MG63 (cell line): ENCODE measurements at places on chromosomes 3 and 15.

DNA sequence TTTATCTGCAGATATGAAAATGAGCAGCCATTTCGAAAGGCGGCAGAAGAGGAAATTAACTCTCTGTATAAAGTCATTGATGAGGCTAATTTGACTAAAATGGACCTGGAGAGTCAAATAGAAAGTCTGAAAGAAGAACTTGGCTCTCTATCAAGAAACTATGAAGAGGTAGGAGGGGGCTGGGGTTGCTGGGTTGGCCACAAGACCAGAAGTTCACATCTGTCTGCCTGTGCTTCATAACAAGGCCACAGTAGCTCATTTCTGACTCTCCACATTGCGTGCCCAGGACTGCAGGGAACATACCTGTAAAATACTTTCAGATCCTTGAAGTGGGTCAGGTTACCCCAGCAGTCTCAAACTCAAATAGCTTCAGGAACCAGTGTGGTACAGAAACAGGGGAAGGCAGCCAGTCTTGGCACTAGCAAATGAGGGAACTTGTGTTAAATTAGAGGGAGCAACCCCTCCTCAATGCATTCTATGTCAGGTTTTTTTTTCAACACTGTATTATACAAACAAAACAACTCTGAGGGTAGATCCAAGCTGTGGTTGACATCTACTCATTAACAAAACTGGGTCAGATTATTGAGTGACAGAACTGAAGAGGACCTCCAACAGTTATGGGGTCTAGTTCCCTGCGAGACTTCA, 48.7 kb downstream of the BFSP2 start:
- no peak for DNase-seq

DNA sequence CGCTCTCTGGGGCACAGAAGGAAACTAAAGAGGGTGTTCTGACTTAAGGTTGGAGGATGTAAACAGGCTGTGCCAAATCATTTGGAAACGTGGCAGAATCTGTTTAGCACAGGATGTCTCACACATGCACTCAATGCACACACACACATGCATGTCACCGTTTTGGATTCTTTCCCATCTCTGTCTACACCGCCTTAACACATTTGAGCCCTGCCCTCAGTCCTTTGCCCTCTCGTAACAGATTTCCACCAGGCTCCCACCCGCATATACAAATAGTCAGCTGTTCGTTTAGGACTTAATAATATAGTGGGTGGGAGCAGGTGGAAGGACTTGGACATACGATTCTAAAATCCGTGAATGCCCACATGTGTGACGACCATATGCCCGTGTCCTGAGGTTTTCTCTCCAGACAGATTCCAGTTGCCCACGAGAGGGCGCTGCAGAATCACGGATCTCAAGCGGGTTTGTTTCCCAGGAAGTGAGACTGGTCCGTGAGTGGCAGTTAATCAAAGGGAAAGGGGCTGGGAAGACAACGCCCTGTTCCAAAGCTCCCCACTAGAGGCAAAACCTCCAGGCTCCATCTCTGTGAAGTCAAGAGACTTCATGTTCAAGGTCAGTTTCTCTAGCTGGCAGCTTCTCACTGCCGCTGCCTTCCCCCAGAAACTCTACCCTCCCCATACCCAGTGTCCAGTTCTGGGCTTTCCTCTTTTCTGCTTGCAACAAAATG, 44.5 kb downstream of the NOX5 start:
- peak; percentile 73 for DNase-seq

DNA sequence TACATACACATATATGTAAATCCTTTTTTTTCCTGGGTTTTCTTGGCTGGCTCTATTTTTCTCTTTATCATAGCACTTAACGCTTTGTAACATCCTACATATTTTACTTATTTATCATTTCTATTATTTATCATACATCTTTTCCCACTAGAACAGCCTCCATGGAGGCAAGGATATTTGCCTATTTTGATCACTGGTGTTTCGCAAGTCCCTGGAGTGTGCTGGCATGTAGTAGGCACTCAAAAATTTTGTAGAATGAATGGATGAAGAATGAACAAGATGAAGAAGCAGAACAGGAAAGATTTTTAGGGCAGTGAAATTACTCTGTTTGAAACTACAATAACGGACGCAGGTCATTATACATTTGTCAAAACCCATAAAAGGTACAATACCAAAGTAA, 83.0 kb upstream of the PTX3 start:
- no peak for DNase-seq

DNA sequence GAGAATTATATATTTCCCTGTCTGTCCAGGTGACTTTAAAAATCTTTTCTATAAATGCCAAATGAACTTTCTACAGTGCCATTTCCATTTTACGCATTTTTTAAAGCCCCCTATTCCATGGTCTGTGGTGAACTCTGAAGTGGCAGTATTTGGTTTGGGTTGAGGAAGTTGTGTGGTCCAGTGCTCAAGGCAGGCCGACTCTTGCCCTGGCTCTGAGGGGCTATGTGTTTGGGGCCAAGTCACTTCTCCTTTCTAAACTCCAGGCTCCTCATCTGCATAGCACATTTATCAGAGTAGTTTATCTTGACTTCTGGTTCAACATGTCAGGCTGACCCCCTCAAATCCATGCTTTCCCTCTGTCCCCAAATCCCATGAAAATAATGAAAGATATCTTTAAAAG, 14.1 kb downstream of the TTC21A start:
- DNase-seq = no peak

DNA sequence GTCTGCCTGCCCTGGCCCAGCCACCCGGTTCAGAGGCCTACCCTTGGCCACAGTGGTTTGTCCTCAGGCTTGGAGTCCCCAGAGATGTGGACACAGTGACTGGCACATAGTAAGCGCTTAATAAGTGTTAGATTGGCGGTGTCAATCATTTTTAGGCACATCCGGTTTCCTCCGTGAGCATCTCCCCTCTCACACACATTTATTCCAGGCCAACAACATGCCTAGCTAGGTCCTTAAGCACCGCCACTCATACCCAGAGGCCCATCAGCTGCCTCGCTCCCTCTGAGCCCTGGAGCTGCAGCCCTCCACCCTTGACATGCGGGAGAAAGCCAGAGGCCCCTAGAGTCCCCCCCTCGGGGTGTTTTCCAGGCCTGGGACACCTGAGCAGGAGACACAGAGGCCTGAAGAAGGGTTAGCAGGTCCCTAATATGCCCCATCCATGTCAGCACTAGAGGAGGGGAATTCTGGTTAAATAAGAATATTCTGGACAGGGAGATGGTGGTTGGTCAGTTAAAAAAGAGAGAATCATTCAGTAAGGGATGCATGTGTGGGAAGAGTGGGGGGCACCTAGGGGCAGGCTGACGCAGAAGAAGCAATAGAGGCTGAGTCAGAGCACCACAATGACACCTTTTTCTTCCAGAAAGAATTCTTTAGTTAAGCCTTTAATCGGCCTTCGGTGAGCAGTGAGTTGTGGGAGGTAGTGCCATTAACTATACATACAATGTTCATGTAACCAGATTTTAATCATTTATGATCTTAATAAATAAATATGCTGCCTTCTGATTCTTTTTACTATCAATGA, 22.3 kb downstream of the NR2F2 start:
- no peak for DNase-seq

GRCh38 chr3:123054931-123055330, 11.9 kb upstream of the PDIA5 start:
- no peak for DNase-seq

GRCh38 chr3:187262360-187262759, 29.2 kb downstream of the MASP1 start:
- DNase-seq = no peak

DNA sequence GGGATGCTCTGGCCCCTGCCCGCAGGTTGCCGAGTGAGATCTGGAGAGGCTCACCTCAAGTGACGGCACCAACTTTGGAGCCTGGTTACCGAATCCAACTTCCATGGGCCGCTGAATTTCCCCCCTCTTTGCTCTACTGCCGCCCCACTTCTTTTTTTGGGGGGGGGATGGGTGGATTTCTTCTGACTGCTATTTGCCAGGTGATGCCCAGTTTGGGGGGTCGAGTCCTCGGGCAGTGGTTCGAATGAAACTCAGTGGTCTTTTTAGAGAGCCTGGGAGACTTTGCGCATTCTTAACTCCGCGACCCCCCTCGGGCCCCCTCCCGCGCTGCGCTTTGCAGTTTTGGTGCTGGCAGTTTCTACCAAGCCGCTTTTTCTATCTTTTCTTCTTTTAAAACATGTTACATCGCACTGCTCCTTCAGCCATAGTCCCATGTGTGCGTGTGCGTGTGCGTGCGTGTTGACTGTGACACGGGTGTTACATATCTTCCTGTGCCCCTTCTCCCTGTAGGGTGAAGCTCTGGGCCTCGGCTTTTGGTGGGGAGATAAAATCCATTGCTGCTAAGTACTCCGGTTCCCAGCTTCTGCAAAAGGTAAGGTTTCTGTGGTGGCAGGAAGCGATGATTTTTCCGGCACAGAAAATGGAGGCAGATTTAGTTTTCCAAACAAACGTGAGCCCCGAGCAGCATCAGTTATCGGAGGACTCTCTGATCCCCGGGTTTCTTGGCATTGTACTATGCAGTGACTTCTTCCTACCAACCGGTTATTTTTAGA, 837 bp downstream of the CACNA2D3 start:
- DNase-seq = no peak

GRCh38 chr3:40782111-40782721, 257.5 kb downstream of the ZNF621 start:
- peak; percentile 12 for DNase-seq

- DNase-seq = no peak
Measured at GRCh38 chr3:127420829-127421228, 133.0 kb upstream of the PRR20G start.

DNA sequence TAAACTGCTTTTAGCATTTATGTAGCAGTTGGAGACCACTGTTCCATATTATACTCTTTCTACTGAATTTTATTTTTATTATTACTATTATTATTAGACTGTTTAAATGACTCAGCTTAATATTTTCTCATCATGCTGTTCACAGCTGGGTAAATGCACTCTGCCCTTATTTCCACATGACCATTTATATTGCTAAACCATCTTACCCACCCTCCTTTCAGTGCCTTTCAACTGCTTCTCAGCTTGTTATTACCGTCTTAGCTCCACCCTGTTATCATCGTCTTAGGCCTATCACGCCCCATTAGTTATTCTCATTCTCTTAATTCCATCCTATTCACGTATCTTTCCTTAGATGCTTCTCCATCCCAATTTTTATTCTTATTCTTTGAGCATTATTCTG, 212.6 kb downstream of the GAP43 start:
- no peak for DNase-seq

DNA sequence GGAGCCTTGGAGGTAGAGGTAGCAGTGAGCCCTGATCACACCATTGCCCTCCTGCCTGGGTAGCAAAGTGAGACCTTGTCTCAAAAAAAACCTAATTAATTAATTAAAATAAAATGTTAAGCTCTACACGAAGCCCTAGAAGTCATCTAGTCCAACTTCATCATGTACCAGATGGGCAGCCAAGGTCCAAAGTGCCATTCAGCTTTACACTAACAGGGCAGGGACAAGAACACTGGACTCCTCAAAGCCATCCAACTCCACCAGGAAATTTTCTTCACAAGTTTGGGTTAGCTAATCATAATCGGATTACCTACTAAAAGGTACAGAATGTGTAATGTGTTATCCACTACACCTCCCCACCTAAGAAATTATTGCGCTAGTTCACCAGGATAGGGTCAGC, 48.8 kb downstream of the WWTR1 start:
- no peak for DNase-seq

GRCh38 chr15:90248789-90249202, 560 bp upstream of the TTLL13 start:
- DNase-seq = no peak

- DNase-seq = no peak
Measured at GRCh38 chr3:83065851-83066460, 1304.5 kb upstream of the GBE1 start.

GRCh38 chr3:4751029-4751501, 228.2 kb upstream of the BHLHE40 start:
- no peak for DNase-seq

GRCh38 chr3:171225165-171225564, 198.6 kb upstream of the SLC2A2 start:
- DNase-seq = no peak

- no peak for DNase-seq
Measured at GRCh38 chr3:45437383-45437782, 49.0 kb downstream of the LARS2 start.

DNA sequence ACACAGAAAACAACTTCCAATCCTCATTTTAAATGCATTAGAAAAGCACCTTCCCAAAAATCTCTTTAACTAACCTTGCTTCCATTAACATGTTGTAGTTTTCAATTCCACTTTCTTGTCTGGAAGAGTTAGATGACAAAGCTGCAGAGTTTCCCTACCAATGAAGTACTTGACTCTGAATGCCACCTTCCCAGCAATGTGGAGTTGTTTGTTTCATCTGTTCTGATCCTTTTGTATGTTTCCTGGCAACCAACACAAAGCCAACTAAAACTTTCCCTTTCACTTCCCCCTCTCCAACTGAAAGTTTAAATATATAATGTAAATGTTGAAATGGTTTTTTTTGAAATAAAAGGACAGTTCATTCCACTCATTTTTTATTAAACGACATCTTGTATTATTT, at the start of gene WDR49:
TSS of gene WDR49 (minus strand) at position 183 of the 400 bp plus-strand sequence. CDS start 517 bp downstream, outside the sequence.
- DNase-seq = no peak

GRCh38 chr3:52904000-52904399, 6.7 kb upstream of the STIMATE start:
- no peak for DNase-seq

GRCh38 chr3:11826628-11827265, 19.9 kb downstream of the TAMM41 start:
- no peak for DNase-seq

DNA sequence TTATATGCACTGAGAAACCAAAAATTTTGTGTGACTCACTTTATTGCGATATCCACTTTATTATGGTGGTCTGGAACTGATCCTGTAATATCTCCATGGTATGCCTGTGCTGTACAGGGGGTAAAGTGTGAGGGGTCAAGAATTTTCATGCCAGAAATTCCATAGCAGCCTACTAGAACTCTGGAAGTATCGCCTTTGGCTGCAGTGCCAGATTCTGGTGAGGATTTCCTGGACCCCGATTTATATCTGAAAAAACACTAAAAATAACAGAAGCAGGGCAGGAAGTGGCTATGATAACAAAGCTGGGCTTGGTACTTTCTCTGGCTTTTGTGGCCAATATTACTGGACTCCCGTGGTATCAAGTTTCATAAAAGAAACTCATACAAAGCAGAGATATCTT, 36.4 kb downstream of the CCDC80 start:
- DNase-seq = peak; percentile 77

GRCh38 chr3:190132371-190132770, 11.7 kb upstream of the P3H2 start:
- DNase-seq = no peak

DNA sequence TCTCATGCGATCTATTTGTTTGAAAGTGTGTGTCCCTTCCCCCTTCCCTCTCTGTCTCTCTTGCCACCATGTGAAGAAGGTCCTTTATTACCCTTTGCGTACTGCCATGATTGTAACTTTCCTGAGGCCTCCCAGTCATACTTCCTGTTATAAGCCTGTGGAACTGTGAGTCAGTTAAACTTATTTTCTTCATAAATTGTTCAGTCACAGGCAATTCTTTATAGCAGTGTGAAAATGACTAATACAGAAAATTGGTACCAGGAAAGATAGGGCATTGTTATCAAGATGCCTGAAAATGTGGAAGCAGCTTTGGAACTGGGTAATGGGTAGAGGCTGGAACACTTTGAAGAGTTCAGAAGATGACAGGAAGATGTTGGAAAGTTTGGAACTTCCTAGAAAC, 743.7 kb upstream of the NECTIN3 start:
- DNase-seq = no peak
